T-cell (primary cell): ENCODE measurements at places on chromosomes 4 and X.

GRCh38 chr4:115279330-115279729, 165.9 kb upstream of the NDST4 start:
- no peak for DNase-seq

- no peak for DNase-seq
Measured at GRCh38 chr4:70902577-70903290, 565 bp downstream of the MOB1B start.

GRCh38 chr4:2095236-2096072, 36.3 kb downstream of the NAT8L start:
- no peak for DNase-seq

GRCh38 chr4:14267373-14268060, 640.0 kb upstream of the BOD1L1 start:
- DNase-seq = no peak

DNA sequence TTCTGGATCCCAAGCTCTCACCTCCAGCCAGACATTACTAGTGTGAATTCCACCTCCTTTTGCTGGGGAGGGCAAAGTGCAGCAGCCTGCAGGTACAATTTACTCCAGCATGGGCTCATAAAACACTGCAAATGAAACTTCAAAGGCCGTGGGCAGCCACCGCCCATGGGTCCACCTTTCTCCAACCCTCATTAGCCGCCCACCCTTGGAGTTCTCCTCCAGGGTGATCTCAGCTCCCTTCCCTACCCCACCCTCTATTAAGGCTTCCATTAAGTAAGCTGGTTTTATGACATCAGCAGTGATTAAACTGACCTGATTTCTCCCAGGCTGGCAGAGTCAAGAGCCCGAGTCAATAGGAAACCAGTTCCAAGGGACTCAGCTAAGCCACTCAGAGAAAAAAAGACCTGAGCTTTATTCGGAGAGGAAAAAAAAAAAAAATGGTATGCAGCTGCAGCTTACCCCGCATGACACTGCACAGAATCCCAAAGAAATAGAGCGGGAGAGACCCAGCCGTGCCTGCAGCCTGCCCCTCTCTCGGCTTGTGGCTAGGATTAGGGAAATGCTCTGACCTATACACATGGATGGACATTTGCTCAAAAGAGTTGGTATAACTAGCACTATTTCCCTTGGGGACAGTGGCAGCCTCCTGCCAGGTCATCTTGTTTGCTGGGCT, 319.6 kb downstream of the PTTG2 start:
- DNase-seq = no peak

GRCh38 chrX:19513383-19513782, 1.9 kb downstream of the MAP3K15 start:
- no peak for DNase-seq

DNA sequence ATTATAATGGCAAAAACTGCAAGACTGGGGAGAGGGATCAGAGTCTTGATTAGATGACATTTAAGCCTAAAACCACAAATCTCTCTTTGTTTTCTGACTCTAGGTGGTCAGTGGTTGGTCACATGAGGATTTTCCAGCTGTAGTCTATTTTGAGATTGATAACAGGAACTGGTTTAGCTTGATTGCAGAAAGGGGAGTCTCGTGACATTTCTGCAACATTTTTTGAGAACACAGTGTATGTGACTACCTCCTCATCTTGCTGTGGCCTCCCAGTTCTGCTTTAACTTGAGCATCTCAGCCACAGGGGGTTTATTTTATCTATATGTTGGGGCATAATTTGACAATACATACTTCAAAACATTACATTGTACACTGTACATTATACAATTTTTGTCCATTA, 726.4 kb upstream of the MAGEB2 start:
- no peak for DNase-seq

DNA sequence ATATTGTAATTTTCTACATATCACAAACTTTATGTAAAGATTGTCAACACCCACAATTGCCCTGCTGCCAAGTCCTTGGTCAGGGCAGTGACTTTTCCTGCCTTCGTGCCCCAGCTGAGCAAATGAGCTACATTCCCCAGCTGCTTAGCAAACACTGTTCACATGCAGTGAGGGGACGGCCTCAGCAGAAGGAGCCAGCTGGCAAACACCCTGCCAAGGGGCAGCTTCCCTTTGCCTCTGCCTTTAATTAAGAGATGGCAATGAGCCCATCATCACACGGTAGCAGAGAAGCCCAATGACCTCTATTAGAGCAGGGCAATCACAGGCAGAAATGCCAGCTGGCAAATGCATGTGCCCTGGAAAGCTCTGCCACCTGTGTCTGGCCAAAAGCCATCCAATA, 253.4 kb downstream of the EPHA5 start:
- no peak for DNase-seq

- DNase-seq = no peak
Measured at GRCh38 chr4:83831588-83831987, 295.7 kb downstream of the GPAT3 start.
